Ureter (tissue), 1 donor: ENCODE measurements at places on chromosomes 3 and 15. TPM values are rescaled to one million over a fixed set of nuclear protein-coding genes. Genes with fewer than 3 reads are reported as not detected.

GRCh38 chr3:128217702-128218547 is 64.6 kb downstream of the EEFSEC start:
- DNase-seq: no peak

GRCh38 chr3:50873376-50874157 is 198.8 kb downstream of the DOCK3 start:
- no peak for DNase-seq

GRCh38 chr15:34986326-34986725 is 1.8 kb downstream of the ZNF770 start:
- DNase-seq: no peak

- DNase-seq: no peak
These were observed 77.5 kb upstream of the TNFAIP8L3 start for GRCh38 chr15:51172193-51172592.

DNA sequence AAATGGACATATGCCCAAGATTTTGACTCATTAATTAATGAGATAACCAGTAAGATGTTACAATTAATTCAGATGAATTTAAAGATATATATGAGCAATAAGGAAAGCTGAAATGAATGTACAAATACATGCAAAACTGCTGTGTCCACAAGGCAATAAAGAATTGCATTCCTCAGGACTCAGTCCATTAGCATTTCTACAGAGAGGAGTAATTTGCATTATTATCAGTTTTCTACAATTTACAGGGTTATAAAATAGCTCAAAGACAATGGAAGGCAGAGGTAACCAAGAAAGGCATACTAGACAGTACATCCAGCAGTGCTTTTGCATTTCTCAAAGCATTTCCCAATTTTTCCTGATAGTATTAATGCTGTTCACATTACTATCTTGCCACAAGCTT is 377.1 kb upstream of the GOLIM4 start:
- no peak for DNase-seq

- DNase-seq: peak; percentile 38
These were observed 12.7 kb downstream of the KLF15 start for GRCh38 chr3:126344380-126345041.

The SLC12A1 gene
- total RNA-seq: not detected

The TTLL13 gene
- 0.36 TPM for total RNA-seq

The C3orf52 gene
- total RNA-seq: 50.2 TPM

DNA sequence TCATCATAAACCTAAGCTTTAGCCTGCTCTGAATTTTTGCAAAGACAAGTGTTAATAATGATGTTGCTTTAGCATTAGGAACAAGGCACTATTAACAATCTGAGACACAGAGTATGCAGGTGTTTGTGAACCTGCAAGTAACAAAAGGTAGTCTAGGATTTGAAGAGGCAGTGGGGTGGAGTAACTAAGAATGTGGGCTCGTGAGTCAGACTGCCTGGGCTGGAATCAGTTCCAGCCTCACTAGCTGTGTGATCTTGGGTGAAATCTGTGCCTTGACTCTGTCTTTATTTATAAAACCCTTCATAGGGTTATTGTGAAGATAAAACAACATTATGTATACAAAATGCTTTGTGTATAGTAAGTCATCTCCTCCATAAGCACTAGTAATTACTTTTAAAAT is 610.6 kb upstream of the CFAP20DC start:
- DNase-seq: no peak

The CCR3 gene
- not detected for total RNA-seq

The AP2M1 gene
- total RNA-seq: 243 TPM

- DNase-seq: peak; percentile 78
These were observed 45.7 kb upstream of the DUT start for GRCh38 chr15:48285329-48286214.

DNA sequence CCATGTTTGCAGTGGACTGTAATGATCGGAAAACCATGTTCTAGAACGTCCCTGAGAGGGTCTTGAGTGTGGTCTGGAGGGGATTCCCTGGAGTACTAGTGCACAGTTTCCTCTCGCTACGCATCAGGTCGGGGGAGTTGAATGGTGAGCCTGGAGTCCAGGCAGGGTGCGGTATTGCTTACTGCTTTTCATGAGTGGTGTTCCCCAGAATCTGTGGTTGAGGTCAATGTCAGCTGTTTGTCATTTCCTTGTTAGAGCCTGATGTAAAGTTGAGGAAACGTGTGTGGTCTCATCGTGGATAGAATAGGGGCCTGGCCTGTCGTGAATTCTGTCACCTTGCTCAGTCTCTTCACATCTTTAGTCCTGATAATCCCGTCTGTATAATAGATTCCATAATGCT is 328.2 kb upstream of the LRRFIP2 start:
- no peak for DNase-seq

DNA sequence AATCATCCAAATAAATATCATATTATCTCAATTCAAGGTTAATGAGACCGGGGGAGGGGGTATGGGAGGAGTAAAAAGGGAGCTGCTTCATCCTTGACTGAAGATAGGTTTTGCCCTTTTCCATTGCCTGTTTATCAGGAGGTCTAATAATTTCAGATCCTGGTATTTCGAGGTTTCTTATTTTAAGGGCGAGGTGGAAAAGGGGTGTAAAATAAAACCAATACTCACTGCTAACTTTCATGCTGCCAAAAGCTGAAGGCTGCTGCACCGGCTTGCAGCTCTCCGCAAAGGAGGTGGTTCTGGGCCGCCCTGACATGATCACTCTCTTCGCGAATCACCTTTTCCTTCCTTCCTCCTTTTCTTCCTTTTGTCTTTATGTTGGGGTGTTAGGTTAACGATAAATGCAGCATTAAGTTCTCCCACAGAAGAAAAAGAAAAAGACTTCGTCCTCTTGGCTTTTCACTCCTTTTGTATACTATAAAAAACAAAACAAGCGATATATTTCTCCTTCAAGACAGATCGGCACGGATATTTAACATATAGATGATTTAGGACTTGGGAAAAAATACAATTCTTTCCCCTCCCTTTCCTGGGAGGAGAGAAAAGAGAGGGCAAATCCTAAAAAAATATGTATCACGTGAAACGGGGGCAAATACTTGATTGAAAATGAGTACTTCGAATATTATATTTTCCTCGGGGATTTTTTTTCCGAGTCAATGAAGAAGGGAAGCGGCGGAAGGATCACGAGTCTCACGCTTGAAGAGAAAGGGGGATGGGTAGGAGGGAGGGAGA is 932 bp downstream of the GSK3B start:
- no peak for DNase-seq

GRCh38 chr15:36856339-36856973 is 243.9 kb downstream of the MEIS2 start:
- no peak for DNase-seq

DNA sequence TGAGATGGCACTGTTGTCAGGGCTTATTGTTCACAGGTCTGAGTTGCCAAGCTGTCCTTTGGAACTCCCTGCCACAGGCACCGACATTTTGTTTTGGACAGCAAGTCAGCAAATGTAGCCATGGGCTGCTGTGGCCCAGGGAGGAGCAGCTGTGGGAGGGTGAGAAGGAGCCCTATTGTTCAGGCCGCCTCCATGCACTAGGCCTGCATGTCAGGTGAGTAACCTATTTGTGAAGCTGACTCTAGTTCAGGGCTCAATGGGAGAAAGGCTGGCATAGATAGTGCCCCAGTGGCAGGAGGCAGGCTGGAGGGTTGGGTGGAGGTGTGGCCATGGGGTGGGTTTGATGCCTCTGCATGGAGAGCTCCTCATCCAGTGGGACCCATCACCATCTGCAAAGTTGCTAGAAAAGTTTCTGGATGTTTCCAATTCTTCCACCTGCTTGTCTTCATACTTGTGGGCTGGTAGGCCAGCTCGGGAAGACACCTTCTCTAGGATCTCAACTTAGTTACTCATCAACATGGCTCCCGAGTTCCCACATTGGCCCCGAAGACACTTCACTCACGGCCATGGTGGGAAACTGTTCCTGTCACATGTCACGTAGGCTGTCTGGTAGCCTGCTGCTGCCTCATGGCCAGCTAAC is 19.5 kb downstream of the AMOTL2 start:
- DNase-seq: no peak

GRCh38 chr3:141825216-141826011 is 51.0 kb upstream of the ATP1B3 start:
- DNase-seq: no peak

The GREM1 gene
- total RNA-seq: 26.0 TPM

GRCh38 chr3:157282261-157283191 is 122.6 kb upstream of the CCNL1 start:
- no peak for DNase-seq
